ENCODE measurements at places on chromosomes 11 and 22. TPM values are rescaled to one million over a fixed set of nuclear protein-coding genes. Genes with fewer than 3 reads are reported as not detected.

Gene HARBI1
- total RNA-seq, result 5.8 TPM

Gene METTL15
- 16.1 TPM for total RNA-seq

Gene CSF2RB
- 1.1 TPM for total RNA-seq

Gene GLB1L2
- 1.6 TPM for total RNA-seq

Gene TRIM51
- not detected for total RNA-seq

Gene IL18BP
- total RNA-seq, result 21.2 TPM

Gene CNTF
- total RNA-seq, result 3.0 TPM

Gene PYGM
- 7.2 TPM for total RNA-seq

Gene GGTLC2
- not detected for total RNA-seq

Gene TPBGL
- total RNA-seq, result 0.14 TPM

Gene PDE3B
- total RNA-seq, result 117 TPM

Gene SLC25A18
- total RNA-seq, result not detected

Gene WNT7B
- not detected for total RNA-seq

DNA sequence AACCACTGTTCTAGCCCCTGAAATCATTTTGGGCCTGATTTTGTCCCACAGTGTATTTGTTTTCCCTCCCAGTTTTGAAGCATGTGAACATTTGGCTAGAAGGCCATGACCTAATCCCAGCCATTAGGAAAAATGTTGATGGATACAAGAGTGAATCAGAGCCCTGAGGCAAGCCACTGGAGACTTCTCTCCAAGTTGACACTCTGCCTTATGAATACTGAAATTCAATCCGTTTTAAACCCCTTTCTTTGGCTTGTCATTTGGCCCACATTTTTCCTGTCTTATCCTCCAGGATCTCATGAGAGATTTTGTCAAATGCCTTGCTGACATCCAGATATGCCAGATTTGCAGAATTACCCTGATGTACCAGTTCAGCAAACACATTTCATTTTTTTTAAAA, 158.8 kb downstream of the FAT3 start:
- DNase-seq, result no peak

DNA sequence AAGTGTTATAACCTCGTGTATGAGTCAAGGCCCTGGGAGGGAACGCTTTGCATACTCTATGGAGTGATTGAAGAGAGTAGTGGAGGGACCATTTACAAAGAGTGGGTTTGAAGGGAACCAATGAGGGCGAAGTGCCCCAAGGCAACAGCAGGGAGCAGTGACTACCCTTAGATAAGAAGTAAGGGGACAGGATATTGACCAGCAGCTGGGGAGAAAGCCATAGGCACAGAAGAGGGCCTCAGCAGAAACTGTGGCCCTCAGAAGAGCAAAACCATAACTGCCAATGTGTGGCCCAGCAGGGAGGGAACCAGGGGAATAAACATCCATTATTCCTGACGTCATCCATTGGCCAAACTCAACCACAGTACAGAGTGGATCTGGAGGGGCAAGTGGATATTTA, 24.7 kb downstream of the PARVA start:
- DNase-seq, result no peak

DNA sequence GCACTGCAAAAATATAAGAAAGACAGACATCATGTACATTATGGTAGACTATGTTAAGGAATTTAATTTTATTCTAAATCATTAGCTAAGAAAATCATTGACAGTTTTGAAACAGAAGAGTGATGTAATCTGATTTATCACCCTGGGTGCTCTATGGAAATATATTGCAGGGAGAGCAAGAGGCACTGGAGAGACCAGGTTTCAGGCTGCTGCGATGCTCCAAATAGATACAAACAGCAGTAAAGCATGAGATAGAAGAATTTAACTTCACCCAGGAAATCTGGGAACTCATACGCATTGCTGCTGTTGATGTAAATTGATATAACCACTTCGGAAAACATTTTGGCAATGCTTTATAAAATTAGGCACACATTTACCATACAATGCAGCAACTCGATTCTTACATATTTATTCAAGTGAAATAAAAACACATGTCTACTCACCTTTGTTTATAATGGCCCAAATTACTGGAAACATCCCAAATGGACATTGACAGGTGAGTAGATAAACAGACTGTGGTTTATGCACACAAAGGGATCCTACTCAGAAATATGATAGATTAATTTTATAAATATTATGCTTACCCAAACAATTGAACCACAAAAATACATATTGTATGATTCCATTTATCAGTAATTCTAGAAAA, 535.1 kb upstream of the CHORDC1 start:
- DNase-seq, result no peak

DNA sequence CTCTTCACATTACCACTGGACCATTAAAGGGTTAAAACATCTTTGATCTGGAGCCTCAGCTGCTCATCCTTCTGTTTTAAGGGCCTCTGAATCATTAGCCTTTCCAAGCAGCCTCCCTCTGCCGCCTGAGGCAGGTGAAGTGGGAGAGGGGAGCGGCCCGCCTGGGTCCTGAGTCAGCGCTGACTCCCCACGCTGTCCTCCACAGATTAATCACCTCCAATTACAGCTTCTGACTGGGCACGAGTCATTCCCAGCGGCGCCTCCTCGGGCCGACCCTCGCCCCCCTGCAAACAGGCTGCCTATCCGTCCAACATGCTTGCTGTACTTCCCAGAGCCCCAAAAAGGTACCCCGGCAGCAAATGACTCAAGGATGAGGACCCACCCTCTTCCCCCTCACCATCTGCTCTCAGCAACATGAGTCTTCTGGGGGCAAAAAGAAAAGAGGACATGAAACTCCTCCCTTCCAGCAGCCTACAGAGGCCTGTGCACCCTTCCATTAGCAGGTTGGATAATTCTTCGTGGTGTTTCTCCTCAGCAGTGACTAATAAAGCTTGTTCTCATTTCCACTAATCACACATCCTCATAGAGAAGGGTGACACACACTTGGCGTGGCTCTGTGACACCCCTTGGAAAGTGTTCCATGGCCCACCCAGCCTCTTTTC, 44.3 kb upstream of the JAM3 start:
- no peak for DNase-seq

DNA sequence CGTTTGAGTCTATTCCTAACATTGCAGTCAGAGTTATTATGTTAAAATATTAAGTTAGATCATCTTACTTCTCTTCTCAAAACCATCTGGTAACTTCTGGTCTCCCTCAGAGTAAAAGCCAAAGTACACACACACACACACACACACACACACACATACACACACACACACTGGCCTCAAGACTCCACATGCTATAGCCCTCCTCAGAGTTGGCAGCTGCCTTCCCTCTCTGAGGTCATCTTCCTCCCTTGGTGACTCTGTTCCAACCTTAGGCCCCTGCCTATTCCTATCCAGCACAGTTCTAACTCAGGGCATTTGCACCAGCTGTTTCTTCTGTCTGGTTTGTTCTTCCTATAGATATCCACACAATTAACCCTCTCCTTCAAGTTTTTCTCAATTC, 272.0 kb upstream of the SESN3 start:
- DNase-seq, result no peak

DNA sequence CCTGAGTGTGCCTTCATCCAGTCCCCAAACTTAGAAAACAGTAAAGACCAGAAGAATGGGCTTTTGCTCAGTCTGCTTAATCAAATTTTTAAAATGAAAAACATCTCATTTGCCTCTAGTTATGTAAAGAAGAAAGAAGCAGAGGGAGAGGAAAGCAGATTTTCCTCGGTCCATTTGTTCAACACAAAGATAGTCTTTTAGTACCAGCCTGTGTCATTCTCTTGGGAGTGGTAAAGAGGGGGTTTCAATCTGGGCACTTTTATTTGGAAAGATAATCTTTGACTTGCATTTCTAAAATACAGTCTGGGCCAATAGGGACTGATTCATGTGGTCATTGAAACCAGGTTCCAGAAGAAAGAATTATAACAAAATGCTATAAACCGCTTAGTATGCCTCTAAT, 29.5 kb downstream of the KREMEN1 start:
- no peak for DNase-seq

DNA sequence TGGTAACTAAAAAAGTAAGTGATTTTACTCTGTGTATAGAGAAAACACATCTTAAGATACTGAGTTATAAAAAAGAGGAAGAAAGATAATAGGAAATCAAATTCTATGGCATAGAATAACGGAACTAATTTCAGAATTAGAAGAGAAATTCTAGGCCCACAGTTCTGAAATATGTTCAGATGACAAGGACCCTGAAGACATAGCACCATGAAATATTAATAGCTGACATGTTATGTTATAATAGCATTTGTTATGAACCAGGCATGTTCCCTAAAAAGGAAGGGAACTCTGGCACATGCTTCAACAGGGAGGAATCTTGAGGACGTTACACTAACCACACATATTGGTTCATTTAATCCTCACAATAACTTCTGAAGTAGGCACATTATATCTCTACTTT, 32.7 kb downstream of the PRDM10 start:
- DNase-seq, result no peak

GRCh38 chr11:36340897-36341296, 44.8 kb downstream of the PRR5L start:
- no peak for DNase-seq

GRCh38 chr11:92083123-92083522, 141.5 kb upstream of the FAT3 start:
- no peak for DNase-seq

DNA sequence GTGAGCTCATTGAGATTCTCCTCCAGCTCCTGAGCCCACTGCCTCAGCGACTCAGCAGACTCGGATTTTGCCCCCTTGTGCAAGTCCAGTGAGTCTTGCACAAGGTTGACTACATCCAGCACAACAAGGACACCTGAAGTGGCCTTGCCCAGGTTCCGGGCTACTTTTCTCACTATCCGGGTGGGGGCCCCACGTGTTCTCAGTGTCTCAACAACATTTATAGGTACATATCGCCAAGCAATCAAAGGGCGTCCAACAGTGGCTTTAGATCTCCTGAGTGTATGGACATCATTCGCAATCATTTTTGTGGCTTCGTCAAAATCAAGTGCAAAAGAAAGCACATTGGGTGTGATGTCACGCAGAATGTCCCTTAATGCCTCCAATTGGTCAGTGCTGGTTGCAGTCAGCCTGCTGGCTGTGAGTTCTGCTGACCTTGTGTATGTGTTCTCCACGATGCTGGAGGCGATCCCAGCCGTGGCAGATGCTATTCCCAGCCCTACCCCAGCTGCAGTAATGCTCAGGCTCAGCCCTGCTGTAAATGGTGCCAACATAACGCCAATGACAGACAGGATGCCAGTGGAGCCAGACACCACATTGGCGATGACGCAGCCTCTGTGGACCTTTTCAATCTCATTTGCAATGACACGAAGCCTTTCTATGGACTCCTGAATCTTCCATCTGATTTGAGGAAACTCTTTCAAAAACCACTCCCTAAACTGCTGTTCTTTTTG, 10.3 kb downstream of the APOL4 start:
- no peak for DNase-seq

GRCh38 chr11:117929142-117929915, at the start of gene TMPRSS13:
TMPRSS13 (minus strand) TSS chr11:117929402; CDS start chr11:117929307, 95 bp downstream.
- DNase-seq, result peak; percentile 26

- no peak for DNase-seq
These were observed 58.2 kb downstream of the RBX1 start for GRCh38 chr22:41009222-41009948.

- DNase-seq, result no peak
These were observed 189.3 kb downstream of the MIAT start for GRCh38 chr22:26846645-26847044.

GRCh38 chr11:121494355-121495099, 41.8 kb upstream of the SORL1-AS1 start:
- DNase-seq, result no peak

- no peak for DNase-seq
These were observed at the start of gene MYOD1 for GRCh38 chr11:17719028-17719937. MYOD1 (plus strand) TSS chr11:17719571; CDS start chr11:17719783, 212 bp downstream.

- peak; percentile 83 for DNase-seq
These were observed 879 bp downstream of the TMEM121B start for GRCh38 chr22:17120281-17120680.

DNA sequence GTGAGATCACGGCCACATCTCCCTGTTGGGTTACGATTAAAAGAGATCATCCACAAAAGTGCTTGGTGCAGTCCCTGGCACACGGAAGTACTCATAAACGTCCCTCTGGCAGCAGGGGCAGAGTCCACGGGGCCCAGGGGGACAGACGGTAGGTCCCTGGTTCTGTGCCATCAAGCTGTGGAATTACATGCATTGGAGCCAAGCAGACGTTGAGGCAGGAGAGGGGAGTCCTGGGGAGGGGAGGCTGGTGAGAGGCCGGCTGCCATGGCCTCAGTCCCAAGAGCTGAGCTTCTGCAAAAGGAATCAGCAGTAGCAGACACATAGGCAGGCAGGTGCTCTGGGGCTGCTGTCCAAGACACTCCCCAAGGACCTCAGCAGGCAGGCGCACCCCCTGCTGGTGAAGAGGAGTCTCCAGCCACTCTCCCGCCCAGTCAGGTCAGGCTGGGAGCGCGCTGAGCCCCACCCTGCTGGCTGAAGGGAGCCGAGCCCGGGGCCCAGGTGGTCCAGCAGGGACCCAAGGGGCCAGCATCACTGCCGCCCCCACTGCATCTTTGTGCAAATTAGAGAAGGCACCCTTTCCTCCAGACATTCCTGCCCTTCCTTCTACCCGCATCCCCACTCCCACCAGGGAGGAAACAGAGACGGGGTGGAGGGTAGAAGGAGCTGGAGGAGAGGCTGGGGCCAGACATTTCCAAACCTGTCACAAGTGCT, 7.6 kb upstream of the KCTD17 start:
- DNase-seq, result peak; percentile 68

- no peak for DNase-seq
These were observed 72.3 kb upstream of the CHRM4 start for GRCh38 chr11:46463701-46464421.

- no peak for DNase-seq
These were observed 16.2 kb downstream of the BAD start for GRCh38 chr11:64268025-64268892.

GRCh38 chr11:119806064-119806915, 77.3 kb upstream of the NECTIN1 start:
- DNase-seq, result no peak

DNA sequence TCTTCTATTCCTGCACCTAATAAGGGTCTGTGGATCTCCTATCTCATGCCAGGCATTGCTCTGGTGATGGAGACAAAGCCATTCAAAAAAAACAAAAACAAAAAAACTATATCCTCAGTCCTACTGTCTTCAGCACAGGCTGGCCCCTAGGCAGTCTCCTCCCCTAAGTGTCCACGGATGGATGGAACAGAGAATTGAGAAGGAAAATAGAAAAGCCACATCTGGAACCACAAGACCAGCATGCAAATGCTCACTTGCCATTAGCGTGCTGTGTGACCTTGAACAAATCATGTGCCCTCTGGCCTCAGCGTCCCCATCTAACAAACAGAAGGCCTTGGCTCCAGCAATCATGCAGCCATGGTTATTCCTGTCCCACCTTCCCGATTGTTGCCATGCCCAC, 32.7 kb upstream of the CD82 start:
- DNase-seq, result no peak

GRCh38 chr11:69486773-69487291, 5.4 kb downstream of the LINC01488 start:
- DNase-seq, result no peak

DNA sequence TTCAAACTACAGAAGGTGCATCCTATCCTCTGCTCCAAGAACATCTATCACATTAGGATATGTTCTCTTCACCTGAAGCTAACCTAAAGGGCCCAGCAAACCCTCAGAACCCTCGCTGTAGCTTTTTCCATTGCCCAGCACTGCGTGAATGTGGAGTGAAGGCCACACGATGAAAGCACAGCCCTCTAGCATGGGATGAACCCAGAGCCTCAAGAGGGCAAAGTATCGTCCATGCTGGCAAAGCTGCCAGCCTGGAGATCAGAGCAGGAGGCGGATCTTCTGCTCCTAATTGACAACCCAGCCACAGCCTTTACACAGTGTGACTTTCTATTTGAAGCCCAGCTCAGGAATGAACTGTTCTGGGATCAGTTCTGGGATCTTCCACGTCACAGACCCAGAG, 65.1 kb upstream of the USP47 start:
- DNase-seq, result no peak

Measured in activated naive CD8-positive, alpha-beta T cell treated with anti-CD3 and anti-CD28 coated beads, Interleukin-2, amount 10 ng/mL, durations not matched to agents 7 days and 5 days (primary cell).